ENCODE measurements at places on chromosomes 12 and 14.

DNA sequence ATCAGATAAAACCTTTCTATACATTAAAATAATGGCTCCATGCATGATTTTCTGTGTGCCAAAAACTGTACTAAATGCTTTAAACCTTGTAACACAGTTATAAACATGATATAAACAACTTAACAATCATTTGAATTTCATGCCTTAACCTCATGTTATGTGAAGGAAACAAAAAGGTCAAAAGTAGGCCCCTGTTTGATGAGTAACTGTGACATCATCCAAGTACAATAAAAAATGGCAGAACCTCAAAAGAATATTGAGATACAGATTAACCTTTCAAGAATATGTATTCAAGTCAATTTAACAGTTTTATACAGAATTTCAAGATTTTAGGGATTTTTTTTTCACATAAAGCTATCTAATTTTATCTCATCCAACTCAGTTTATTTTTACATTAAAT lies 310.7 kb upstream of the DCN start:
- no peak for DNase-seq

DNA sequence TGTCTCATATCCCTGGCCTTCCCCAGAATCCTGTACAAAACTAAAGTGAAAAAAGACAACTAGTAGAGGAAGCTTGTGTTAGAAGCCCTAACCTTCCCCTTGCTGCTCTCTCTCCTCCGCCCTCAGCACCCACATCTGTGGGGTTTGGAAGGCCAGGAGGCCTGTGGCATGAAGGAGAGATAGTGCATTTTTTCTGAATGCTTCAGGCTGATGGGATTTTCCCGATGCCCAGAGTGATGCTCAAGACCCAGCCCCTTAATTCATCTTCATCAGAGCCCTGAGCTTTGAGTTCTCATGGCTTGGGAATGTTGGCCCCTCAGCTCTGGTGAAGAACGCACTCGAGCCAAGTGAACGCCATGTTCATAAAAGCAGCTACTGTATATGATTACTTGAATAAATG lies 5.9 kb downstream of the FGF6 start:
- no peak for DNase-seq

- DNase-seq, result no peak
Measured at GRCh38 chr12:7150356-7150755, 20.2 kb downstream of the CLSTN3 start.

DNA sequence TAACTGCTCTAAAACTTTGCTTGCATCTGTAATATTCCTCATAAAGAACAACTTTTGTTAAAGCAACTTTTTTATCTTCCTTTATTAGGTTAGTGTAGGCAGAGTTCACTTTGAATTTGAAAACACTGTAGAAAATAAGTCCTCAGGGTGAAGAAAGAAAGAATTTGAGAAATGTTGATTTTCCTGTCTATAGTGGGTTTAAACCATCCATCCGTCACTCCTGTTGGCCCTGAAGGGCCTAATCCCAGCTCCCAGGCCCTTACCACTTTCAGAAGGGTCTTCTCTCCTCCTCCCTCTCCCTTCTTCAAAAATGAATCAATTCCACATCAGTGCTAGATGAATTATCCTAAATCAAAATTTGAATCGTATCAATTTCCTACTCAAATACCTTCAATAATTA lies 4.9 kb upstream of the SLC2A3 start:
- no peak for DNase-seq

DNA sequence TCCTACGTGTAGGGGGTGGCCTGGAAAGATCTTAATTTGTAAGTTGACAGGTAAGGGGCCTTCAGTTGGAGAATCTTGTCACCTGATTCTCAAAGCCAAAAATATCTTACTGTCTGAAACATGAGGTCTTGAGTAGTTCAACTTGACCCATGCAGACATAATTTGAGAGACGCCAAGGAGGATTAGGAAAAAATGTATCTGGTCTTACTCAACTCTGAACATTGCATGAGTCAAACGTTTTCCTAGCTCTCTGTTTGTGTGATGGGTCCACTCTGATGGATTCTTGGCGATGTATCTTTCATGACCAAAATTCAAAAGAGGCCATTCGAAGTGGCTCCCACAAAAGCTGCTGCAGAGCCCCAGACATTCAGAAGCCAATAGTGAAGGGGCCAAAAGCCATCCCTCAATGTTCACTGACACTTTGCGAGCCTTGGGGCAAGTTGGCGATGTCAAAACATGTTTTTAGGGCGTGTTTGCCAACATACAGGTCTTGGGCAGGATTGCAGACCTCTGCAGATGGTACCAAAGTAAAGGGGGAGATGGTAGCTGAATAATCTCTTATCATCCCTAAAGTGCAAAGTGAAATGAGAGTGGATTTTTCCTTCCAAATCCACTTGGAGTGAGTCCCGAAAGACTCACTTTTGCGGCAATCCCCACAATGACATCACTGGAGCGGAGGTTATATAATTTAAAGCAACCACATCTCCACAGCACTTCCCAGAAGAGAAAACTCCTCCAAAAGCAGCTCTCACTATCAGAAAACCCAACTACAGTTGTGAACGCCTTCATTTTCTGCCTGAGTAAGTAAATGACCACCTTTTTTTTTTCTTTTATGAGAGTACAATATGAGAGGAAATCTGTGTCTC lies at the start of gene BDKRB1:
Gene BDKRB1, plus strand, starts transcription at position 710 of the 866 bp plus-strand sequence. CDS start 7,473 bp downstream, outside the sequence.
- DNase-seq, result no peak

DNA sequence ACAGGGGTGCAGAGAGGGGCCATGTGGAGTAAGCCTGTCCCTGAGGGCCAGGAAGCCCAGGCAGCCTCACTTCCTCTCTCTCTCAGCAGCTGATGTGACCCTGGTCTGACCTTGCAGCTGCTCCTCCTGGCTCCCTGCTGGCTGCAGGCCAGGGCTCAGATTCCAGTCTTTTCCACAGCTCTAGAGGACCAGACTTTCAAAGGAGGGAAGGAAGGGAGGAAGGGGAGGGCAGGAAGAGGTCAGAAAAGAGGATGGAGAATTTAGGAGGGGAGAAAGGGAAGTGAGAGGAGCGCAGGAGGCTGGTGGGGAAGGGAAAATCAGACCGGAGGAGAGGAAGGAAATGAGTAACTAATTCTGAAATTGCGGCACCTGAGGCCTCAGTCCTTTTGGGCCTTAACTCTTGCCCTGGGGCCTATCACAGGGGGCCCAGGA lies 40.9 kb upstream of the VASH1 start:
- DNase-seq, result no peak

DNA sequence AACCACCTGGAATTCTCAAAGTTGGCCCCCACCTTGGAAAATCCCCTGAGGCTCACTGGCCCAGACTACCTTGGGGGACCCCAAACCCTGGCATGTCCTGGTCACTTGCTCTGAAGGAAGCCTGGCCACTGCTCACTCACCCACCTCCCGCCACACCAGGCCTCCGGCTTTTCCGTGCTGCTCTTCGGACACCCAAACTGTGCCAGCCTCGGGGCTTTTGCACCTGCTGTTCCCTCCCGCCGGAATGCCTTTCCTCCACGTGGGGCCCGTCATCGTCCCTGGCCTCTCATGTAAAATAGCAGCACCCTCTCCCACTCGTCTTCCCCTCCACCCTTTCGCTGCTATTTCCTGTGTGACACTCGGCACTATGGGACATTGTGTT lies 87.2 kb upstream of the NCOR2 start:
- no peak for DNase-seq

- no peak for DNase-seq
Measured at GRCh38 chr12:91622981-91623380, 440.4 kb upstream of the DCN start.

GRCh38 chr12:132566516-132567131 lies 43.8 kb downstream of the LRCOL1 start:
- DNase-seq, result no peak

DNA sequence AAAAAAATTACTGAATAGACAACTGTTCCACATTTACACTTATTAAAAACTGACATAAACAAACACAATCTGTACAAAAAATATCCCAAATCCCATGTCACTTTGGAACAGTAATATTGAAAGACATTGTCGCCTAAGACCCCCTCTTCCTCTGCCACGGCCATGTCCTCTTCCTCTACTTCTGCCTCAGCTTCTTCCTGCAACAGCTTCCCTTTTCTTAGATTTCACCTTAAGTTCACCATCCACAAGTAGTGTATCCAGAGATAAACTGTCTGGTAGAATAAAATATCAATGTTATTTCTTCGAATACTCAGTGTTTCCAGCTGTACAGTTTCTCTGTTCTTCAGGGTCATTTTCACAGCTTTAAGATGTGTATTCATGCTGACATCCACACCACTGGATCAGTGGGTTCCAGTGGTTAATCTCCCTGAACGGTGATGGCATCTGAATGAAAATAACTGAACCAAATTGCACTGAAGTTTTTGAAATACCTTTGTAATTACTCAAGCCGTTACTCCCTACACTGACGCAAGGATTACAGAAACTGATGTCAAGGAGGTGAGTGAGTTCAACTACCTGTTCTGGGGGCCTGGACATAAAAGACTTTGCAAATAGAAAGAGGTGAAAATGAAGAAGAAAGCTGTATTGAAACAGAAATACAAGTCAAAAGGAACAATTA lies 208.5 kb downstream of the C12orf50 start:
- no peak for DNase-seq

GRCh38 chr12:50751948-50752721 lies 11.8 kb upstream of the ATF1 start:
- no peak for DNase-seq

GRCh38 chr12:105676694-105677093 lies 346.2 kb downstream of the C12orf75 start:
- no peak for DNase-seq
